ENCODE measurements at places on chromosomes 13 and 19. TPM values are rescaled to one million over a fixed set of nuclear protein-coding genes. Genes with fewer than 3 reads are reported as not detected.
A peak's percentile ranks its signal among the peaks of the same experiment; 100 is the strongest.

- H3K4me1 ChIP-seq: no peaks in the 10 kb centered on the region
- H3K27me3 ChIP-seq: no peaks in the 10 kb centered on the region
- no peak overlapping the region for H3K27ac ChIP-seq
- H3K36me3 ChIP-seq: no peaks in the 10 kb centered on the region
These were observed 180.4 kb downstream of the DNAJC15 start for GRCh38 chr13:43203781-43204180.

DNA sequence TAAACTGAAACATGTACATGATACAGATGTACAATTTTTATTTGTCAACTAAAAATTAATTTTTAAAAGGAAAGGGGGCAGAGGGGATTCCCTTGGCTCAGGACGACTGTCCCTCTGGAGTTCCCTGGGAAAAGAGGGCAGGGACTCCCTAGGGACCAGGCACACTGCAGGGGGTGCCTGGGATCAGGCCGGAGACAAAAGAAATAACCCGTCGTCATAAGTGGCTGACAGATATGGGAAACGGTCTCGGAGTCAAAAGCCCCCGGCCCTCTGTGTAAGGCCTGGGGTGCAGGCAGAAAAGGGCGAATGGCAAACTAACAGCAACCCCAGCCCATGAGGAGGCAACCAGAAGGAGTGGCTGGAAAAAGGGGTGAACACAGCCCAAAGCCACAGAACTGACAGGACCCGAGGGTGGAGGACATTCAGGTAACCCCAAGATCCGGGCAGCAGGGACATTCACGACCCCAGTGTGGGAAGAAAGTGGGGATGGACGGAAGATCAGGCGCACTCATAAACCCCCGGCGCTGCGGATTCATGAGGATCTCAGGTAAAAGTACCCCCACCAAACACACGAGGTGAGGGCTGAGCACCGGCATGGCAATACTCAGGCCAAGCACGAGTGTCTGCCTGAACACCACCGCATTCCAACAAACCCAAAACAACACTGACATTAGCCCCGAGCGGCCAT lies 6.7 kb downstream of the MLLT1 start:
- H3K4me1 ChIP-seq: peaks cover 20% of the 10 kb centered on the region
- peak overlapping the region; percentile 17 for H3K27ac ChIP-seq
- H3K27me3 ChIP-seq: no peaks in the 10 kb centered on the region
- no peaks in the 10 kb centered on the region for H3K36me3 ChIP-seq

DNA sequence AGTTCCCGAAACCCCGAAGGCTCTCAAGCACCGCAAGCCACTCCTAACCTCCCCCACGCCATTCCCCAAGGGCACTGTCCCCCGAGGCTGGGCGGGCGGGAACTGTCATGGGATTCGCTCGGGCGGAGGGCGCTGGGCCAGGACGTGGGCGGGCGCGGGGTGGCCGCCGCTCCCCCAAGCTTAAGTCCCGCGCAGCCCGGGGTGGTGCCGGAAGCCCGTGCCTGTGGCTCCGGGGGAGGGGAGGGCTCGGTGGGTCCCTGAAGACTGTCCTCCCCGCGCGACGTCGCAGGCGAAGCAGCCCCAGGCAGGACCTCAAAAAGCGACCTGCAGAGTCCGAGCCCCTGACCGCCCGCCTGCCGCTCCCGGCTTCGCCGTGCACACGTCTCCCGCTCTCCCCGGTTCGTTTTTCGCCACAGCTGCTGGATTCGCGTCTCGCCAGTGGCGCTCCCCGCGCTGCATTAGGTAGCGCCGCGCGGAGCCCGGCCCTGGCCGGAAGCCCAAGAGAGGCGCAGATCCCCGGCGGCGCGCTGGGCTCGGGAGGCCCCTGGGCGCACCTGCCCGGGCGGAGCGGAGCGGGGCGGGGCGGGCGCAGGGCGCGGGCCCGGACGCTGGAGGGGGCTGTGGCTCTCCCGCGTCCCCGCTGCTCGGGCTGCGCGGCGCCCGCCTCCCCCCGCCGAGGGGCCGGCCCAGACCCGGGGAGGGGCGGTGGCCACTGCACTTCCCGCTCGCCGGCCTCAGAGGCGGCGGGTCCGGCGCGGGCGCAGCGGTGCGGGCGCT lies at the start of gene FARP1:
Gene FARP1 (plus strand): TSS at position 715 of the 777 bp plus-strand sequence. CDS start 70,149 bp downstream, outside the sequence.
- H3K27ac ChIP-seq: peak within 1 kb of the TSS; percentile 84
- no peaks in the 10 kb centered on the region for H3K27me3 ChIP-seq
- peak within 1 kb of the TSS; percentile 69 for H3K4me3 ChIP-seq
- H3K36me3 ChIP-seq: no peaks in the 10 kb centered on the region
- H3K4me1 ChIP-seq: peaks cover 23% of the 10 kb centered on the region

- H3K4me1 ChIP-seq: no peaks in the 10 kb centered on the region
- DNase-seq: no peak
- H3K36me3 ChIP-seq: no peaks in the 10 kb centered on the region
These were observed 232.2 kb downstream of the DLEU7 start for GRCh38 chr13:50611117-50611781.

GRCh38 chr13:76651286-76651685 lies 234.9 kb downstream of the KCTD12 start:
- no peaks in the 10 kb centered on the region for H3K4me1 ChIP-seq
- DNase-seq: no peak
- H3K27ac ChIP-seq: no peak overlapping the region
- no peak overlapping the region for H3K4me3 ChIP-seq

GRCh38 chr13:88464851-88465250 lies 793.7 kb downstream of the SLITRK5 start:
- H3K27ac ChIP-seq: no peak overlapping the region
- H3K4me3 ChIP-seq: no peak overlapping the region

GRCh38 chr13:87821512-87821911 lies 150.3 kb downstream of the SLITRK5 start:
- H3K36me3 ChIP-seq: no peaks in the 10 kb centered on the region
- H3K27me3 ChIP-seq: no peaks in the 10 kb centered on the region
- no peaks in the 10 kb centered on the region for H3K4me1 ChIP-seq
- H3K27ac ChIP-seq: peak overlapping the region; percentile 7
- H3K4me3 ChIP-seq: peak overlapping the region; percentile 33
- DNase-seq: no peak

DNA sequence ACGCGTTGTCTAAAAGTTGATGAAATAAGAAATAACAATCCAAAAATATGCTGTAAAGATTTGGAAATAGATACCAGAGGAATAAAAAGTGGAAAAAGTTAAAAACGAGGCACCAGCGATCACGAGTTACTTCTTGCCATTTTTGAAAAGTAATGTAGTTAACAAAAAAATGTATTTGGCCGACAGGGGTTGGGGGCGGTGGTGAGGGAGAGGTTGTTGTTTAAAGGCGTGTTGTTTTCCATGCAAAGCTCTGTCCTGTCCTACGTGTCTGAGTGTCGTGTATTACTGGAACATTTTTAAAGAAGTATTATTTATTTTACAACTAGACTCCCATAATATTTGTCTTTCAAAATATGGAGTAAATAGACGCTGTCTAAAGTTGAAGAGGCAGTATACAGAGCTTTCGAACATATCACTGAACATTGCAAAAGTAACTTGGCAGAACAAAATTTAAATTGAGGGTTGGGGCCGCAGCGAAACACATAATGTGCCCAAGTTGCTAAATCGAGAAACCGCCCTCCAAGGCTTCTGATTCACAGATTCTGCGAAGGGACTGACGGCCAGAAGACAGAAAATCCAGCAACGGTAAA lies 823 bp downstream of the FBXO17 start:
- no peaks in the 10 kb centered on the region for H3K27me3 ChIP-seq
- DNase-seq: no peak
- peaks cover 48% of the 10 kb centered on the region for H3K4me1 ChIP-seq

DNA sequence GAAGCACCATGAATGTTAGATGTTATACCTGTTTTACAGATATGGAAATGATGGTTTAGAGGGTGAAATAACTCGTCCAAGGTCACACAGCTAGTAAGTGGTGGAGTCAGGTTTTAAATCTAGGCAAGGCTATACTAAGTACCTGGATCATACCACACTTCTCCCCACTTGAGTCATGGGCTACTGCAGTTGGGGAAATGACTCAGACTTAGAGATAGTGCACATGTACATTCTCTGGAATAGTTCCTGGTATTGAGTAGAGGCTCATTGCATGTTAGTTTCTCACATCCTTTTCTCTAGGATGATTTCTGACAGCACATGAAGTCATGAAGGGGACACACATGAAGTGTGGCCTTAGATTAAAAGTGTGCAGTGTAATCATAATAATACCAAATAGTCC lies 76.2 kb upstream of the TNFSF11 start:
- no peak for DNase-seq
- no peak overlapping the region for H3K27ac ChIP-seq

DNA sequence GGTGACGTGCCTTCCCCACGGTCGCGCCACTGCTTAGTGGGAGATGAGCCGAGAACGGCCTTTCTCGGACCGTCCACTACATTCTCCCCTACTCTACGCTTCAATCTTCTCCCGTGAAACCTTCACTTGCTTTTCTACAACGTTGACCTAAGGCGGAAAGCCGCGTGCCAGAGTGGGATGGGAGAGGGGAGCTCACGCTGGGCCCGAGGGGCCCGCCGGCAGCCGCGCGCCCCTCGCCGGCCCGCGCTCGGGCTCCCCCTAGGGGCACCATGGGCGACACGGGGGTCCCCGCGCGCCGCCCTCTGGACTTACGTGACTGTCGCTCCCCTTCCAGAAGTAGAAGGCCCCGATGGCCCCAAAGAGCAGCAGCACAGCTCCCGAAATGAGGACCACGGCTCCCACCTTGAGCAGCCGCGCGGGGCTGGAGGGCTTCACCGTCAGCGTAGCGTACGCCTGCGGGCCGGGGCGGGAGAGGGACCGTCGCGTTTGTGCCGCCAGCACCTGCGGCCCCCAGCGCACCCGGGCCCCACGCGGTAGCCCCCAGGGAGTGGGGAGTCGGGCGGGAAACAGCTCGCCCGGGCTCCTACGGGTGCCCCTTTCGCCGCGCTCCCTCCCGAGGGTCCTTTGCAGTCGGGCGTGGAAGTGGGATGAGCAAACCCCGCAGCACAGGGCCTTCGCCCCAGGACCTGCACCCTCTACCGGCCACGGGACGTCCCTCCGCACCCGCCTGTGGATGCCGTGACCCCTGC lies 727 bp downstream of the CNMD start:
- no peak for DNase-seq
- H3K27me3 ChIP-seq: no peaks in the 10 kb centered on the region
- no peak overlapping the region for H3K27ac ChIP-seq
- no peaks in the 10 kb centered on the region for H3K4me1 ChIP-seq
- H3K4me3 ChIP-seq: no peak overlapping the region
- no peaks in the 10 kb centered on the region for H3K36me3 ChIP-seq

GRCh38 chr13:78934336-78934735 lies 275.4 kb upstream of the OBI1 start:
- no peak for DNase-seq
- H3K27ac ChIP-seq: no peak overlapping the region
- H3K36me3 ChIP-seq: no peaks in the 10 kb centered on the region
- no peaks in the 10 kb centered on the region for H3K27me3 ChIP-seq
- H3K4me1 ChIP-seq: no peaks in the 10 kb centered on the region

DNA sequence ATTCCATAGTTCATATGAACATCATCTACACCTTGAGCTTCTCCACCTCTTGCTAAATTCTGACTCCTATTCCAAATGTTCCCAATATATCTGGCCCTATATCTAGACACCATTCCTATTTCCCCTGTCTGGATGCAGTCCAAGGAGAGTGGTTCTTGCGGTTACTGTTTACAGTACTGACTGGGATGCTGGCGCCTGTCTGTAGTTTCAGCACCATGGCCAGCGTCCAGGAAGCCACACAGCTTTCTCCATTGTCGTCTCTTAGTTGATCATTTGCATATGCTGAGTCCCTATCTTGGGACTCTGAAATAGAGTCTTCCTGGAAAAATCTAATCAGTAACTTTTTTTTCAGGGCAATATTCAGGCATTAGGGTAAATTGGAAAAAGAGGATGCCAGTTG lies 14.9 kb downstream of the LAIR2 start:
- no peaks in the 10 kb centered on the region for H3K36me3 ChIP-seq
- peak; percentile 75 for DNase-seq
- peaks cover 12% of the 10 kb centered on the region for H3K27me3 ChIP-seq
- H3K4me1 ChIP-seq: no peaks in the 10 kb centered on the region
- H3K4me3 ChIP-seq: no peak overlapping the region

Gene SKA3
- total RNA-seq: 15.1 TPM

Measured in Panc1 (cell line).